ENCODE measurements at places on chromosomes 3 and 15.
A peak's percentile ranks its signal among the peaks of the same experiment; 100 is the strongest.

DNA sequence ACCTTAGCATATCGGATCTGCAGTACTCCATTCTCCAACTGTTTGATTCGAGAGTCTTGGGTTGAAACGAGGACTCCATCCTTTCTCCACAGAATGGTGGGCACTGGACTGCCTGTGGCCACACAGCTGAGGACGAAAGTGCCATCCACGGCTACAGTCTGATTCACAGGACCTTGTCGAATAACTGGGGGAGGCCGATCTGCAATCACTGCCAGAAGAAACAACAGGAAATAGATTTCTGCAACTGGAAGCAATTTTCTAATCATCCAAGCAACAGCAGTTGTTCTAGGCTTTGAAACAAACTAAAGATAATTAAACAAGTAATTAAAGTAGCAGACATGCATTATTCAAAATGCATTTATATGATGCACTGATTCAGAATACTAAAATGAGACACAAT lies 1097.7 kb downstream of the ROBO1 start:
- DNase-seq, result no peak

DNA sequence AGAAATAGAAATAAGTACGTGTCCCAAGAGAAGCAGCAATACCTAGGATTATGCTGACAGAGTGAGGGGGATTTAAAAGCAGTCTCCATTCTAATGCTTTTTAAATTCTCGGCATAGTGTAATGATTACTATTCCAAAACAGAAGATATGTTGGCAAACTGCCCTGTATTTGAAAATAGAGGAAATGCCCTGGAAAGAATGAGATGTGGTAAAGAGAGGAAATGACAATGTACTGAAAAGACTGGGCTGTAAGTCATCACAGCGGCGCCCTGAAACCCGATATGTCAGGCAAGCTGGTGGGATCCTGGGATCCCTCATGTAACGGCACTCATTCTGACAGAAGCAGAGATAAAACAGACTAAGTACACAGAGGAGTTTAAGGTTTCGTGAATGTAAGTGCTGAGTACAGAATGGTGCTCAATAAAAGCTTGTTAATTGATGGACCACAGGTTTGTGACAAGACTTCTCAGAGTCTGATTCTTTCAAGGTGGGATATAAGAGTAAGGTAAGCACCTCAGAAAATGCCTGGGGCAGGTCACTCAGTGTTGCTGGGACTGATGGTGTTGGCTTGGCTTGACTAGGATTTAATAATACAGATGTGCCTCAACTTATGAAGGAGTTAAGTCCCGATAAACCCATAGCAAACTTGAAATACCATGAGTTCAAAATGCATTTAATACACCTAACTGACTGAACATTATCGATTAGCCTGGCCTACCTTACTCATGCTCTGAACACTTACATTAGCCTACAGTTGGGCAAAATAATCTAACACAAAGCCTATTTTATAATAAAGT lies 91.4 kb downstream of the NFKBIZ start:
- peak; percentile 98 for DNase-seq

DNA sequence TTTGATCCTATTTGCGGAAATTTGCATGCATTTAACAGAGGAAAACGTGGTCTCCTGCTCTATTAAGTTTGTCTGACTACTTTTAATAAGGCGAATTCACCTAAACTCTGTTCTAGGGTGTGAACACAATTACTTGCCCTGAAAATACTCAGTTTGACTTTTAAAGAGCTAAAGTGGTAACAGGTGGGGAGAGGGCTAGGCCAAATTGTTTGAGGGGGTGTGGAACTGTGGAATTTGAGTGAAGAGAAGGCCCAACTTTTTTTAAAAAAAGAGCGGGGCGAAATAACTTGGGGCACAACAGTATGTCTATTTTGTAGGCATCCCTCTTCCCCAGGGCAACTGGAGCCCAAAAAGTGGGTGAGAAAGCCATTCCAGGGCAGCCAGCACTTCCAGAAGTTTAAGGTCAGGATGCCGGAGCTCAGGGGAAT lies 580 bp upstream of the FXR1 start:
- no peak for DNase-seq

GRCh38 chr15:63663906-63664305 lies 66.7 kb downstream of the FBXL22 start:
- no peak for DNase-seq

DNA sequence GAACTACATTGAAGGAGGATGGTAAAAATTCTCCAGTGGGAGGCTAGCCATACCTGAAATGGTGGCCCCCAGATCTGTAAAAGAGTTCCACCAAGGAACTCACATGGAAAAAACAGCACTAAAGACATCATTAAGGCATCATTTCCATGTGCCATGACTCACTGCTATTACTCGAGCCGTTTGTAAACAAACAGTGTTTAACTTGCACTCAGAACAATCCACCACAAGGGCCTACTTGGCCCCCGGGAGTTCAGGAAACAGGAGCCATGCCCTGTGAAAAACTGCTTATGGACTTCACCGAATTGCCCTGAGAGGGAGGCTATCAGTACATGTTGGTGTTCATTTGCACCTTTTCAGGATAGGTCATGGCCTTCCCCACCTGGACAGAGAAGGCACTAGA lies 18.2 kb downstream of the CCR4 start:
- DNase-seq, result peak; percentile 13

DNA sequence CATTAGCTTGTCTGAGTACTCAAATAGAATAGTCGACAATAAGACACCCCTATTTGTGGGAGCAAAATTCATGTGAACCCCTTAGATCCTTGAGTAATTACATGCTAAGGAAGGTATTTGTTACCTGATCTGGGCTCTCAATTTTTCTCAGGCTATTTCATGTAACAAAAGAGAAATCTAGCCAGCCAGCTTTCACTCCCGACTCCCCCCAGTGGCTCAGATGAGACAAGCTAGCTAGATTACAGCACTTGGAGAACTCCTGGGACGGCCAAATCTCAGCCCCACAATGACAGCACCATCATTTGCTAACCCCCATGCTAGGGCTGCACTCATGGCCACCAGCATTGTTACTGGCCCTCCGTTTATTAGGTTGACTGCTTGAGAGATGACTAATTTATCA lies 41.3 kb downstream of the GLDN start:
- DNase-seq, result peak; percentile 43

GRCh38 chr3:16514755-16515353 lies 1.4 kb upstream of the RFTN1 start:
- no peak for DNase-seq

DNA sequence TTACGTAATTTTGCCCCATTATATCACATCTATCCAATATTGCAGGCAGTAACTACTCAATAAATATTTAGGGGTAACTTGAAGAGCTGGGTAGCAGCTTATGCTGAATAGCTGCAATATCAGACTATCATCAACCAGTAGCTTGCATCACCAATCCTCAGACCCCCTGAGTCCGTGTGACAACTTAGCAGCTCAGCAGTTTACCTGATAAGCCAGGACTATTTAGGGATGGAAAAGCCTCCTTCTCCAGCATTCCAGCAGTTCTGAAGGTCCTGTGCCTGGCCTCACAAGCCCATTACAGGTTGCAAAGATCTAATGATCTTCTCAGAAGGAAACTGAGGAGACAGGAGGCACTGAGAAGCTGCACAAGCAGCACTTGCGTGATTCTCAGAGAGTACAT lies 32.9 kb downstream of the RORA start:
- DNase-seq, result no peak

DNA sequence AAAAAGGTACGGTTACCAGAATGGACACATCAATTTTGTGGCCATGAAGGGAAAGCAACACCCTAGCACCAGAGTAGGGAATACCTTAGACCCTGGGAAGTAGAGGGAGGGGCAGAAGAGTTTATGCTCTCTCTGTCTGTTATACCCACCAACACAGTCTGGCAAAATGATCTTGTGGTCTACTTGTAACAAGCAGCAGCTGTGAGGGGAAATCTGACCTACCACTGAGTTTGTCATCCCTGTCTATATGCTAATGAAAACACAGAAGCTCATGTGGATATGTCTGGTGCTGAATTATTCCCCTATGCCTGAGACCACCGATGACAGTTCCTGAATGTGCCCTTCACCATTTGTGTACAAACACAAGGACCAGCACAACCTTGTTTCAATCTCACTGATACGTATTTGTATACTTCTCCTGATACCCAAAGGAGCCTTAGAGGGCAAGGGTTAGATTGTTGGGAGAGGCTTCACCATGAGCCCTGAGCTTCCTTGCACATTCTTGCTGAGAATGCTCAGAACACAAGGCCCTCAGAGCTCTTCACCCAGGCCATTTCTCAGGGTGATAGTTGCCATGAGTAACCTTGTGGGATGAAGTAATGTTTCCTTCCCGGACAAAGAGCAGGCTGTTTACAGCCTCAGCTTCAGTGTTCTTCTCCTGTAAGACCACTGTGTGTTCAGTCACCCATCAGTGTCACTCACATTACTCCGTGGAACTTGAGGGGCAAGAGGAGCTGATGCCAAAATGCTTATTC lies 24.7 kb upstream of the ZNF639 start:
- no peak for DNase-seq

DNA sequence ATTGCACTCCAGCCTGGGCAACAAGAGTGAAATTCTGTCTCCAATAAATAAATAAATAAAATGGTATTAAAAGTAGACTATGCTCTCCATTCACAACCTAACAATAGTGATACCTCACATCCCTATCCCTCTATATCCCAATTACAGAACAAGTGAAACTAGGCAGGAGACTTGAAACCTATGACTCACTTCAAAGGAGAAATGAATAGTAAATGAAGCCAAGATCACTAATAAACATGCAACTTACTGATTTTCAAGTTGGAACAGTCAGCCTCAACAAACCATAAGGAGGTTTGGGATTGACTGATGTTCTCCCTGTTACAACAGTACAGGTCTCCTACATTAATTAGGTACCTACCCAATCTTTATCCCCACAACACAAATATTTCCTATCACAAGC lies 103.4 kb downstream of the GSK3B start:
- DNase-seq, result peak; percentile 35

DNA sequence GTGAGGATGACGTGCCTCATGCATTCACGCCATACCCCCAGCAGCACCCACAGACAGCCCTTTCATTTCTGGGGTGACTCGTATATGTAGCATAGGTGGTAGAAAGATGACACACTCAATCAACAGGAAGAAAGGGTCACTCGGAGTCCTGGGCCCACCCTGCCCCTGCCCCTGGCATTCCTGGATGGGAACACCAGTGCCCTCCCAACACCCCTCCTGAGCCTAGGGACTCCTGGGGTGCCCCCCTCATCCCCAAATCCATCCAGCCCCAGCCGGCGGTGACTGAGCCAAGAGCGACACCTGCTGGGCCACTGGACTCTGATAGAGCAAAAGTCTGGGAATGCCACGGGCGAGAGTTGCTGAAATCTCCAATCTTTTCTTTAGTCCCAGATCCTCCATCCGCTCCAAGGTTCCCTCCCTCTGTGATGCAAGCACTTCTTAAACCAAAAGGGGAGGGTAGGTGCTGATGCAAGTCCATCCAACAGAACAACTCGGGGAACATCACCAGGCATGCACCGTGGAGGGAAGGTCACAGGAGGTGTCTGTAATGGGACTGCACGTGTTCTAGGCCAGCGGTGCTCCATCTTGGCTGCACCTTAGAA lies 31.1 kb downstream of the ACAN start:
- peak; percentile 45 for DNase-seq

DNA sequence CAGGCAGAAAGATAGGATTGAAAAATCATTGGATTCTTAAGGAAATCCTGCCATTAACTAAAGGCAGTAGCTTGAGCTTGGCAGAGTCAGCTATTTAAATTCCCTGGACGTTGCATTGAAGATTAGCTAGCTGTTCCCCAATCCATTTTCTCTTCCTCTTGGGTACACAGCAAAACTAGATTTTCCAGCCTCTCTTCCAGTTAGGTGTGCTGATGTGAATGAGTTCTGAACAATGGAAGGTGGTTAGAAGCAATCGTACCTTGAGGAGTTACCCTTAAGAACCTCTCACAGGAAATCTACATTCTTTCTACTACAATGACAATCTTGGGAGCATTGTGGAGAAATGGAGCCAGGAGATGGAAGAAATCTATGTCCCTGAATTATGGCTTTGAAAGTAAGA lies 383.2 kb upstream of the TBL1XR1 start:
- DNase-seq, result no peak

DNA sequence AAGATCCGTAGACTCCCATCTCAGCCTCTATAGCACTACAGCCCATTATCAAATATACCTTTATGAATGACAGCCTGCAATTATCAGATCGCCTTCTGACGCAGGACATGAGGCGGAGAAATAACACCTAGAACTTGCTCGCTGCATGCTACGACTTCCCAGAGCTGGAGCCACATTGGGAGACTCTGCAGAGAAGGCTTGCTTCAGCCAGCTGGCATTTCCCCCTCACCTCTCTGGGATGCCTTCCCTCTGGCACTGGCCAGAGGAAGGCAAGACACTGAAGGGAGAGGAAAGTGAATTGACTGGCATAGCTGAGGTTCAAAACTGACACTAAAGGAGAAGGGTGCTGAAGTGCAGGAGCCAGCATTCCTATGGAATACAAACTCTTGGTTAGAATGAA lies 131.7 kb downstream of the GABRB3 start:
- no peak for DNase-seq

DNA sequence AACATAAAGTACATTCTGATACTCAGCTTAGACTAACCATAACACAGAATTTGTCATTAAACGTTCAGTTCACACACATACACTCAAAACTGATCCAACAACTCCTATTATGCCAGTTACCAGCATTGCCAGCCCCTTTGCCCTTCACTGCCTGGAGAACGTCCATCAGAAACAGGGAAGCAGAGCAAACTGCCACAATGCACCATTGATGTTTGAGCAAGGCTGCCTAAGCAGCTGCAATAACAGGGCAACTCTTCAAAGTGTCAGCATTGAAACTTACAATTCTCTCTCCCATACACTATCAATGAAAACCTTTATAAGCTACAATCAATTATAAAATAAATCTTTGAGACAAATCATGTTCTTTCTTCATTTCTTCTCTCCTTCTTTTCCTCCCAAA lies 85.1 kb downstream of the ZBTB20 start:
- DNase-seq, result no peak

GRCh38 chr15:39171944-39172368 lies 408.9 kb upstream of the THBS1 start:
- peak; percentile 97 for DNase-seq
